ENCODE measurements at places on chromosomes 13 and 19.

- DNase-seq: no peak
Measured at GRCh38 chr19:33734913-33735312, 61.8 kb upstream of the KCTD15 start.

DNA sequence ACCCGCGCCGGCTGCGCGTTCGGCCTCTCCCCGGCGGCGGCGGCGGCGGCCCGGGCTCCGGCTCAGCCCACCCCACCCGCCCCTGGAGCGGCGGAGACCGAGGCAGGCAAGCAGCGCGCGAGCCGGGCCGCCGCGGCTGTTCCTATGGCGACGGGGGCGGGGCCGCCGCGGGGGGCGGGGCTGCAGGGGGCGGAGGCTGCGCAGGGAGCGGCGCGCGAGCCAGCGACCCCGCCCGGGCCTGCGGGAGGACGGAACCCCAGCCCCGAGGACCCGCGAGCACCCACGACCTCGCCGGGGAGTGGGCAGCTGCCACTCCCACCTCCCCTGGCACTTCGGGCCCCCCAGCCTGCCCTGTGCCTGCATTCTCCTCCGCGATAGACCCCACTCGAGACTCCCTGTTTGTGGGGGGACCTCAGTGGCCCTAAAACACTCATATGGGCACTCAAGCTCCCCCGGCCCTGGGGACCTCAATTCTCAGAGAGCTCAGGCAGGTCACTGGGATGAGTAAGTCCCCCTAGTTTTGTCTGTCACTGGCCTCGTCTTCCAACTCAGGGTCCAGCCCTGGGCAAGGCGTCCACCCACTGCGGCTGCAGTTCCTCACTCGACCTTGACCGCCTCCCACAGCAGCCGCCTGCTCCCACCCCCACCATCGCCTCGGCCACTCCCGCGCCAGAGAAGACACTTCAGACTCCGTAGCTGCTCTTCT, at the start of gene CTXN1:
Gene CTXN1, minus strand, starts transcription at position 115 of the 706 bp plus-strand sequence. CDS start 597 bp downstream, outside the sequence.
- no peak for DNase-seq

DNA sequence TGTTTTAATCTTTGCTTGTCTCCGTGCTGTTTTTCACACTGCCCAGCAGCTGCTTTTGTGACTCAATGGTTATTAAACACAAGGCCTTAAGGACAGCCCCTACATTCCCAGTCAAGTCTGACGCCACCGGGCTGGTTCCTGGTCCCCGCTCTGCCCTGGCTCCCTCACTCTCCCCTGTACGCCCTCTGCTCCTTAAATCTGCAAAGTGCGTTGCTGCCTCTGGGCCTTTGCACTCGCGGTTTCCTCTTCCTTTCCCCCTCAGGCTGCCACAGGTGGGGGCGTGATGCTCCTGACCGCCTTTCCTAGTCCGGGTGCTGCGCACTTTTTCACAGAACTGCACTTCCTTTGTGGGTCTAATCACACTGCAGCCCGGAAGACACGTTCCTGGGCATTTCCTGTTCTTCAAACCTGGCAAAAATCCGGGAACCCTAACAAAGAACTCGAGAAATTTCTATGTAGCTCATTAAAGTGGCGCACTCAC, 25.6 kb downstream of the NOSIP start:
- DNase-seq: no peak

DNA sequence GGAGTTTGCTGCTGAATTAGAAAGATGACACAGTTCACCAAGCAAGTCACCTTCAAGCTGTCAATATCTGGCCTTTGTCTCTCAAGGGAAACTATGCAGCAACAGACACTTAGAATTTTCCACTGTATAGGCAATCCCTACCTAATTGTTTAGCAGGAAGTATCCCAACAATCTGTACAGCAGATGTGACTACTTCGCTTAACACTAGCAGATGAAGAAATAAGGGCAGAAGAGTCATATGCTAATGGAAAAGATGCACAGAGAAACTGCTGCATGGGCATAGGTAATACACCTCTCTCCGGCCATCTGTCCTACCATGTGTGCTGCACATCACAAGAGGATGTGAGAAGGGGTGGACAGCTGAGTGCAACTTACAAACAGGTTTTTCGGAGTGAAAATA, 851.2 kb downstream of the PCDH9 start:
- no peak for DNase-seq

DNA sequence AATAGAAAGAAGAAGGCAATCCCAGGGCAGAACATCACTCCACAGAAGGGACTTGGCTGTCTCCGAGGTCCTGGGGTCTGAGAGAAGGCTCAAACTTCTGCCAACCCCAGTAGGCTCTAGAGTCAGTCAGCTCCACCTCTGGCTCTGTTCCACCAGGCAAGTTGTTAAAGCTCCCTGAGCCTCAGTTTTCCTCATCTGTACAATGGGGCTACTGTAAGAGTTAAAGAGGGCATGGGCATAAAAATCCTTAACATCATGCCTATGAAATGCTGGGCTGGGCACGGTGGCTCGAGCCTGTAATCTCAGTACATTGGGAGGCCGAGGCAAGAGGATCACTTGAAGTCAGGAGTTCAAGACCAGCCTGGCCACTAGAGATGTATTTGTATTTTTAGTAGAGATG, 5.1 kb downstream of the UNC13A start:
- no peak for DNase-seq

DNA sequence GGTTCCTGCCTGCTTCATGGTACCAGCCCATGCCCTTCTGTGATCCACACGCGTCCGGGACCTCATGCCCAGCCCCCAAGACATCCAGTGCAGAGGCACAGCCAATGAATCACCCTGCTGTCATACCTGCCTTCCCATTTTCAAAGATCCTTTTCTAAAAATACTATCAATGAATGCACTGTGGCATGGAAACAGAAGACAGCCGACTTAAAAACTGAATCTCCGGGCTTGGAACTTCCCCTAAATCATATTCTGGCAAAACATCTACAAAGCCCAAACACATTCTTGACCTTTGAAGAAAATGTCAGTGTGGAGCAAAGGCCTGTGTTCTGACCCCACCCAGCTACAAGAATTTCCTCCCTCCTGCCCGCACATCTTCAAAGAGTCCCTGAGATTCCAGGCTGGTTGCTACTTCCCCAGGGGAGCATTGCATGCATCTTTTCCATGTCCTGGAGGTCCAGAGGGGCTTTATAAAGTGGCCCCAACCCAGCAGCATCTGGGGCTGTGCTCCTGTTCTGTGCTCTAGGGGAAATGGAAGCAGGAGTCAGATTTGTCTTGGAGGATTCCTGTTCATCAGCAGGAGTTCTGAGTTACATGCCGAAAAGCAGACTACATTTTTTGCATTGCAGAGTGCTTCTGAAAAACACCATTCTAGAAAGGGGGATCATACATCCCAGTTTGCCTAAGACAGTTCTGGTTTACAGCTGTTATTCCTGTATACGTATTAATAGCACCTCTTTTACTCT, 135.2 kb downstream of the USP12 start:
- no peak for DNase-seq
